Frontal cortex (tissue), 4 donors: ENCODE measurements at places on chromosomes 4 and X.

DNA sequence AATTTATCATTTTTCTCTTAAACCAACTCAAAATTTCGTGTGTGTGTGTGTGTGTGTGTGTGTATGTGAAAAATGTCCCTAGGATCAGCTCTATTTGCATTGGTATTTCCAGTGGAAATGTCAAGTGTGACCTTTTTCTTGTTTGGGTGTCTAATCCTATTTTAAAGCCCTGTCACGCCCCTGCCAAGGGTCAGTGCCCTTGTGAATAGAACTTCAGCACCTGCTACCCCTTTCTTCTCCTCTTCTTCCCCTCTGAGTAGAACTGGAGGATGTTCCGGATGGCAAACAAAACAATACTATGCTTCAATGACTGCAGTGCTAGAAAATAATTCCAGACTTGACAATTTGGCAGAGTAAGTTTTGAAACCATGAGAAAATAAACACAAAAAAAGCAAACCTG lies 67.3 kb downstream of the SPRY1 start:
- no peak for DNase-seq

DNA sequence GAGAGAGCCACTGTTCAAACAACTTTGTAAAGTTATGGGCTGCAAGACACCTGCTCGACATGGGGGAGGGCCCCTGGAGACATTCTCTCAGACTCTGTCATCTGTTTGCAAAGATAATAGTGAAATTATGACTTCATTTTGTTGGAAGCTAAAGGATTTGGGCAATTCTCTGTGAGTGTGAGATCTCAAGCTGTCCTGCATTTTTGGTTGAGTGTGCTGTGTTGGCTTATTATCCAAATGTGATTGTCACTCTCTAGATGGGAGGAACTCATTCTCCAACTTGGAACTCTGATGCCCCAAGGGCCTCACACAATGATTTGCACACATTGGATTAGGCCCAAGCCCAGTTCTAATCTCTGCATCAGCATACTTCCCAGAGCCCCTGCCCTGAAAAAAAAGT lies 63.7 kb downstream of the STK32B start:
- no peak for DNase-seq

- no peak for DNase-seq
Observed at GRCh38 chrX:20995829-20996228, 378.4 kb upstream of the CNKSR2 start.

GRCh38 chr4:85734424-85734831 lies 259.5 kb downstream of the ARHGAP24 start:
- no peak for DNase-seq

DNA sequence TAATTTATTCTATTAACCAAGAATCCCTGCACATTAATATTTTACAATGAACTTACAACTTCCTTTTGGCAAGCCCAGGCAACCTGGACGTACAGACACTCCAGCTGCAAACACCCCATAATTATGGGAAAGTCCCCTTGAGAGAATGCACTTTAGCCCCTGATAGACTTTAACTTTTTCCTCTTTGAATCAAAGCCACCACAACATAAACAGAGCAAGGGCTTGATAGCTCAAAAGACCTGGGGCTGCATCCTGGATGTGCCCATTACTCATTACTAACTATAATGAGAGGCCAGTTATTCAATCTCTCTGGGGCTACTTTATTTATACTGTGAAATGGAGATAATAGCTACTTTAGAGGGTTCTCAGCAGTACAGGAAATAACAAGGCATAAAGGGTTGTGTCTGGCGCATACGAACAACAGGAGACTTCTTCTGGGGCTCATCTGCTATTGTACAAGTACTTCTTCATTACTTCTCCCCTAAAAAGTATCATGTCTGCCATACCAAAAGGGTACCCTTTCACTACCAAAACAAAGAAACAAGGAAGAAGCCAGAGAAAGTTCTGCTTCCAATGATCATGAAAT lies 54.9 kb downstream of the CASK start:
- DNase-seq: no peak

DNA sequence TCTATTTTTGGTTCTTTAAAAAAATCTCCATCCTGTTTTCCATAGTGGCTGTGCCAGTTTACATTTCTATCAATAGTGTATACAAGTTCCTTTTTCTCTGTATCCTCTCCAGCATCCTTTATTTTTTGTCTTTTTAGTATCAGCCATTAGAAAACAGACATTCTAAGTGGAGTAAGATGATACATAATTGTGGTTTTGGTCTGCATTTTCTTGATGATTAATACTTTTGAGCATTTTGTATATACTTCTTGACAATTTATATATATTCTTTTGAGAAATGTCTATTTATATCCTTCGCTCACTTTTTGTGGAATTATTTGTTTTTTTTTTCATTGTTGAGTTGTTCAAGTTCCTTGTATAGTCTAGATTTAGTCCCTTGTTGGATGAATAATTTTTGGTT lies 382.2 kb upstream of the SPOCK3 start:
- no peak for DNase-seq

DNA sequence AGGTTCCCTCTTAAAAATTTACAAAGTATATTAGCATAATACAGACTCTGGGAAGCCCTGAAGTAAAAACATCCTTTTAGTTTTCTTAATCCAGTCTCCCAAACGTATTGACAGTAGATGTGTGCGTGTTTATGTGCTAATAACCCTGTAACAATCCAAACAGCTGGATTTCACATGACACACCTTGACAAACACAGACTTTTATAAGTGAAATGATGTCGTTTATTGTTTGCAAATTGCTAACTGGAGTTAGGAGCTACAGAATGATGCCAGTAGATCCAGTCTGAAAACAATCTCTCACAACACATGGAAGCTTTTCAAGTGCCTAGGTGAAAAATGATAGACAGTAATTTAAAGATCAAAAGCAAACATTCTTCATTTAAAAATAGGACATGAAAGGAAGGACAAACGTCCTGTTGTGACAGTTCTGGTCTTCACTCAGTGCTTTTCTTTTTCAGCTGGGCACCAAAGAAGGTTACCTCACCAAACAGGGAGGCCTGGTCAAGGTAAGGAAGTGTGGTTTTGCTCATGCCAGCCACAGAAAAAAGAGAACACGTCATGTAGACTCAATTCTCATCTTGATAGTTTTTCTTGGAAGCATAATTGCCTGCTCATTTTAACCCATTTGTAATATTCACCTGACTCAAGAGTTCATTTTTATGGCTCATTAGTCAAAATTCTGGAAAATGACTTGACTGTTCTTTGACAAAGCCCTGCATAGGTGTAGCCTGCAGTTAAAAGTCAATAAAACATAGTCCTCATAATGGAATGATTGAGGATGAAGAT lies 32.9 kb downstream of the LAMTOR3 start:
- no peak for DNase-seq

DNA sequence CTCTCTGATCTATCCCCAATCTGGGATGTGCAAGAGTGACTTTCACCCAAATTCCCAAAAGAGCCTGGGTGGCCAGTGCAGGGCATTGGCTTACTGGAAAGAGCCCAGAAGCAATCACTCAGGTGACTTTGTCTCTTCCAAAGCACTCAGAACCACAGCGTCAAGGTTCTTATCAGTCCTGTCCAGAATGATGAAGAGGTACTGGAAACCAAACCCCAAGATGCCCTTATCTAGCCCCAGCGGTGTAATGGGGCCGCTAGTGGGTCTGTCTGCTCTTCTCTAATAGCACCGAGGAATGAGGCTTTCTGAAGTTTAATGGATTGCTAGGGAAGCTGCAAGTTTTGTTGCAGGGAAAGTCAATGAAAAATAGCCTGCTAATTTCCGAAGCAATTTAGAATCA lies 21.6 kb downstream of the CLNK start:
- no peak for DNase-seq

- DNase-seq: no peak
Observed at GRCh38 chr4:6454112-6454910, 18.1 kb downstream of the PPP2R2C start.

DNA sequence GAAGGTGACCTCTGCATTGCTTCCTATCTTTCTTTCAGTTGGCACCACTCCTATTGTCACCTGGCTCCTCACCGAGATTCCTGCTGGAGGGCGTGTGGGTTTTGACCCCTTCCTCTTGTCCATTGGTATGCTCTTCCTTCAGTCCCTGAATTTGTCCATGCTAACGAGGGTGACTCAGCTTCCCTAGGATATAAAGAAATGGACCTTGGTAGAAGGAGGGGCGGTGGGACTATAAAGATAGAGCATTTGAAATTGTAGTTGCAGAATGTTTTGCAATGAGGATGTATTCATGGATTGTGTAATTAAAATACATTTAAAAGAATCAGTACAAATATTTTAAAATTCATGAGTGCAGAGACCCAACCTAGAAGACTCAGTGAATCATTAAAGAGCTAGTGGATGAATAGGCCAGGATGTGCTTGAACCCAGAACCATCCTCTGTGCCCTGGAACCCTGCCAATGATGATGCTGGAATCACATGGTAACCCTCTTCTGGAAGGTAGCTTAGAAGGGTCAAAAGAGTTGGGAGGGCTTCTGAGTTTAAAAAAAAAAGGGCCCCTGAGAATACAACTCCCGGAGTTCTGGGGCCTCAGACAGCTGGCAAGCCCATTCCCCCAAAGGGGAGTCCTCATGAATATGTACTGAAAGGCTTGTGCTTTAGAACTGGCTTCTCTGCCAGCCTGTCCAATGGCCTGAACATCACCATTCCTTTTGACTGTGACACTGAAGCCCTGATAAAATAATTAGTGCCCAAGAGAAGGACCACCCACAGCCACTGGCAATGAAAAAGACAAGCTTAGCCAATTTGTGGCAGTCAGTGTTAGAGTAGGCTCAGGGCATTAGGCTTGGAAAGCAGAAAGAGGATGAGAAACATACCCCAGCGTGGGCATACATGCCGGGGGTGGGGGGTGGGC lies 8.0 kb downstream of the XPNPEP2 start:
- no peak for DNase-seq

DNA sequence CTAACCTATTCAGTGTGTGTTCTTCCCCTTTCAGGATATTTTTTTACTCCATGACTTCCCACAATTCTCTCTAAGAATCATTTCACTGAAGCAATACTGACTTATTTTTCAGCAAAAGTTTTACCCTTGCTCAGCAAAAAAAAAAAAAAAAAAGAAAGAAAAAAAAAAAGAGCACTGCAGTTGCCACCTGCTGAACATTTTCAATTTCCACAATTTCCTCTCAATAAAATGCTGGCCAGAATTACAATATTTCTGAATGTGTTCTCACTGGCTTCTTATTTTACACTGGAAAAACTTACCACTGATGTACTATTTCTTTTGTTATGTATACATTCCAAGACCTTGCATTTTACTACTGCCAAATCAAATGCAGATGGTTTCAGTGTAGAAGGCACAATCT lies 210.4 kb downstream of the PAPSS1 start:
- no peak for DNase-seq

DNA sequence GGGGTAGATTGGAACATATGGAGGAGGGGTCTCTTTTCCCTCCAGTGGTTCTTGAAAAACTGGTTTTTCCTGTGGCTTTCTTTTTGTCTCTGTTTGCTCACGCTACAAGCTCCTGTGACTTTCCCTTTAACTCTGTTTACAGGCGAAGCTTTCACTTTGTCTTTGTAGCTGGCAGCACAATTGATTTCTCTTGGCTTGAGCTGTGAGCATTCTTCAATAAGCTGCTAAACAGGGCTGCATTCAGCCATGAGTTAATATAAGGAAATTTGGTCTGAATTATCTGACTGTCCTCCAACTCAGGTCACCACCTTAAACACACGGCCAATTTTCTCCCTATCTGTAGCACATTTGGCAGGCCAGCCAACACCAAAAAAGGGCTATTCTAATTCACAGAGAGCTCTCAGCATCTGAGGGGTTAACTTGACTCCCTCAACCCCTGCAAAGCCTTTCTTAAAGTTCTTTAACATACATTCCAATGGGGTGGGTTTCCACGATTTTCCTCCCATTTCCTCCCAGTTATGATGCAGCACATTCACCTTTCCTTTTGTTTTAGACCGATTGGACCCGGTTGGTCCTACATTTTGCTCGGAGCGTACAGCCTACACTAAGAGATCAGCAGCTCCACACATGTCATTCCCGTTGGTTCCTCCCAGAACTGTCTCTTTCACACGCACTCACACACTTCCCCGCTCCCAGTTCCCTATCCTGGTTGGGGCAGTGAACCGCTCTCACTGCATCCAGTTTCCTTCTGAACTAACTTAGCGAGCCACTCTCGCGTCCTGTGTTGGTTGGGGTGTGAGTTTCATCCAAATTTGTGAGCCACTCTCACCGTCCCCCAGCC lies 45.4 kb downstream of the UGT2A3 start:
- no peak for DNase-seq

- DNase-seq: peak; percentile 56
Observed at GRCh38 chr4:76306882-76307659, 538 bp downstream of the STBD1 start.

DNA sequence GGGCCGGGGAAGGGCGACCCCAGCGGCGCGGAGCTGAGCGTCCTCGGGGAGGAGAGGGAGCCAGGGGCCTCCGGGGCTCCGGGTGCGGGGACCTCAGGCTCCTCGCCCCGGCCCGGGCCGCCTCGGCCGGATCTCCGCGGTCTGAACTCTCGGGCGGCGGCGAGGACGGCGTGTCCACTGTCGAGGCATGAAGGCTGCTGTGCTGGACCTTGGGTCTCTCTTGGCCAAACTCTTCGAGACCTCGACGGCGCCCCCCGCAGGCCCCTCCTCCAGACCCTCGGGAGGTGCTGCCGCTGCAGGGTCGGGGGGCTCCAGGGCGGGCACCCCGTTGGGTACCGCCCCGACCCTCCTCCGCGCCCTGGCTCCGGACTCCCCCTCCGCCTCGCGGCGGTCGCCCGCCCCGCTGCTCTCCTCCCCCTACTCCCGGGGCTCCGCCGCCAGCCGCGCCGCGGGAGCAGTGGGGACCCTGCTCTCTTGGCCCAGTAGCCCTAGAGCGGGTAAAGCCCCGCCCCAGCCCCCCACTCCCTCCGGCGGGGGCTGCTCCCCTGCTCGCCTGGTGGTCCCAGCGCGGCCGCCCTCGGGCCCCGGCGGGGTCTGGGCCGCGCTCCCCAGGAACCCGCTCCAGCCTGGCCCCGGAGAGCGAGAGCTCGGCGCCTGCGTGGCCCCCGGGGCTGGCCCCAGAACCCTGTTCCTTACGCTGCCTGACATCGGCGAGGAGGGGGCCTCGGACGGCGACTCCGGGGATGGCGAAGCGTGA lies 564 bp downstream of the FAM149A start:
- DNase-seq: no peak

DNA sequence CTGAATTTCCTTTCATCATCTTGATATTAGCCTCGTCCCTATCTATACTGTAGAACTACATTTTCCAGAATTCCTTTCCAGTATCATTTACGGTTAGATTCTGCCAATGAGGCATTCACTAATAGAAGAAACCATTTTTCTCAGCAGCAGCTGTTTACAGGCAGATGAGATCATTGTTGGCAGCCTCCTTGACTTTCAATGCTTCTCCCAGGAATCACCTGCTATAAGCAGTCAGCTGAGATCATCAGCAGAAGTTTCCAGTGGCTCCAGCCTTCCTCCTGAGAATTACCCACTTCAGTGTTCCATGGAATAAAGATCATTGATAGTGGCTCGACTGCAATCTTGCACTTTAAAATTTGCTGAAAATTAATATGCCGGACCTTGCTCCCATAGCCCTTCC lies 157.3 kb upstream of the TET2 start:
- DNase-seq: no peak

- DNase-seq: no peak
Observed at GRCh38 chrX:155857561-155857960, 23.6 kb upstream of the VAMP7 start.

- DNase-seq: no peak
Observed at GRCh38 chr4:8372506-8372905, 68.0 kb downstream of the ACOX3 start.
